ENCODE measurements at places on chromosomes 13 and 19.

DNA sequence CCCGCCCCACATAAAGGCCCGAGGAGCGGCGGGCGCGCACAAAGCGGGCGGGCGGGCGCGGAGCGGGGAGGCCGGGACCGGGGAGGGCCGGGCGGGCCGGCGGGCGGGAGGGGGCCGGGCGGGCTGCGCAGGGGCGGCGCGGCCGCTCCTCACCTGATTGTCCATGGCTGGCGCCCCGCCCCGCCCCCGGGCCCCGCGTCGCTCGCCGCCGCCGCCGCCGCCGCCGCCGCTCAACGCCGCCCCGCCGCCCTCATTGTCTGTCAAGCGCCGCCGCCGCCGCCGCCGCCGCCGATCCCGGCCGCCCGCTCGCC lies 200 bp downstream of the MLLT1 start:
- DNase-seq: no peak

DNA sequence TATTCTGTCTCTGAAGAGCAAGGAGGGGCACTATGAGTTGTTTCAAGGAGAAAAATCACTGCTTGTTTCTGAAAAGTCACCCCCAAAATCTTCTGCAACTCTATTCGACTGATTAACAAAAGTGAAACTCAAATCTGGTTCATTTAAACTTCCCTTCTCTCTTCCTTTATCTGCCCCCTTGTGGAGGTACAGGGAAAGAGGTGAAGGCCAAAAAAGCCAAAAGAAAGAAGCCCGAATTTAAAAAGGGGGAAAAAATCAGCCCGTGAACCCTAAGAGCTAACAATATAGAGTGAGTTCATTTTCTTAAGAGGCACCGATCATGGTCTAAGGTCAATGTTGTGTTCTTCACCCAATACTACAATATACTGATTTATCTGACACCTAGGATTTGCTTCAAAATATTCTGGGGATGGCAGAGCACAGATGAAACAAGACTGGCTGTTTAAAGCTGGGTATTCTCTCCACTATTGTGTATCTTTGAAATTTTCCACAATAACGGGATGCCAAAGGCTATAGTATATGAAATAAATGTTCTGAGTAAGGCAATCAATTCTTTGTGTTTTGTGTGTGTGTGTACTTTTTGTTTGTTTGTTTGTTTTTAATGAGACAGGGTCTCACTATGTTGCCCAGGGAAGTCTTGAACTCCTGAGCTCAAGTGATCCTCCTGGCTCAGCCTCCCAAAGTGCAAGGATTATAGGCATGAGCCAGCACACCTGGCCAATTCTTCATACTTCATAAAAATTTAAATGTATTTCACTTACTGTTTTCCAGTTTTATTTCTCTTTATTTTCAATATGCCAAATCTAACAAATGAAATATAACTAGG lies 55.0 kb upstream of the EEF1AKMT1 start:
- DNase-seq: peak; percentile 22

- DNase-seq: no peak
Observed at GRCh38 chr13:40164133-40164532, 502.3 kb downstream of the FOXO1 start.

GRCh38 chr19:13781547-13781946 lies 7.3 kb downstream of the C19orf53 start:
- DNase-seq: peak; percentile 59

- DNase-seq: no peak
Observed at GRCh38 chr19:17370026-17370587, 7.0 kb downstream of the PLVAP start.

DNA sequence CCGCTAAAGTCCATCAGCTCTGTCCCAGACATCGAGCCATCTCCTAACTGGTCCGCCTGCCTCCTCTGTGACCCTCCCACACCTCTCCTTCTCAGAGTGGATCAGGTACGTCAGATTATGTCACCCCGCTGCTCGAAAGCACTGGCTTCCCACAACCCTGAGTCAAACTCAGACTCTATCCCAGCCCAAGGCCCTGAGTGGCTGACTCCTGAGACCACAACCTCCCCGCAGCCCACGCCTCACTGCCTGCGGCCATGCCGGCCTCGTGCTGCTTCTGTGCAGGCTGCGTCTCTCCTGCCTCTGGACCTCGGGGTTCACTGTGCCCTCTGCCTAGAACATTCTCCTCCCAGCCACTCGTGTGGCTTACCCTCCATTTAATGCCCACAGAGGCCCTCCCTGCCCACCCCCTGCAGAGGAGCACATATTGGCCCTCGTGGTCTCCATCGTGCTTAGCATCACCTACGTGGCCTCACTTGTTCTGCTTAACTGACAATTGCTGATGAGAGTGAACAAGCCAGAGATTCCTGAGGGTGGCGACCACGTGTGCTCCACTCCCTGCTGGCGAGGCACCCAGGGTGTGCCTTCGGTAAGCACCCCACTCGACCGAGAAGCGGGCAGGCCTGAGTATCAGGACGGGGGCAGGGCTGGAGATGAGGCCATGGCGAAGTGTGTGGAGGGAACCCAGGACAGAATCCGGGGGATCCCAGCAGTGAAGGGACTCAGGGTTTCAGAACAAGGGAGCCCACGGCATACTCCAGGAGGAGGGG lies 13.5 kb upstream of the FKRP start:
- DNase-seq: no peak

GRCh38 chr19:616747-617526 lies 16.4 kb downstream of the POLRMT start:
- no peak for DNase-seq

GRCh38 chr19:13153569-13154240 lies 3.5 kb downstream of the IER2 start:
- no peak for DNase-seq

GRCh38 chr19:6229951-6230712 lies 49.6 kb downstream of the MLLT1 start:
- no peak for DNase-seq

GRCh38 chr13:46170687-46171086 lies 11.3 kb downstream of the LCP1 start:
- DNase-seq: no peak

- no peak for DNase-seq
Observed at GRCh38 chr19:19387108-19387507, 18.4 kb upstream of the GATAD2A start.

DNA sequence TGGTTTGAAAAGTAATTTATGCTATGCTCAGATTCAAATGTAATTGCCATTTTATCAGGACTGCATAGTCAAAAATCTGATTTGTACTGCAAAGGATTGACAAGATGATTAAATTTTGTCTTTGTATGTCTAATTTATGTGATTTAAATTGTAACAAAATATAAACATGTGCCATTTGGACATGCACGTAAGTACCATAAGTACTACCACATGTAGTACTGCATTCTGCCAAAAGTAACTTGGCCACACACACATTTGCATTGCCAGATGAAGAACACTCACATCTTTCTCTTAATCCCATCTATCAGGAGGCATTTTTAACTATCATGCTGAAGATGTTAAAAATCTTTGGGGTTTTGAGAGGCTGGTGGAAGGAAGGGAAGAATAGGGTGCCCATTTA lies 133.3 kb downstream of the KLF12 start:
- DNase-seq: no peak

GRCh38 chr13:42369071-42369797 lies 97.3 kb downstream of the AKAP11 start:
- no peak for DNase-seq

GRCh38 chr13:66264971-66265370 lies 965.2 kb downstream of the PCDH9 start:
- DNase-seq: no peak

DNA sequence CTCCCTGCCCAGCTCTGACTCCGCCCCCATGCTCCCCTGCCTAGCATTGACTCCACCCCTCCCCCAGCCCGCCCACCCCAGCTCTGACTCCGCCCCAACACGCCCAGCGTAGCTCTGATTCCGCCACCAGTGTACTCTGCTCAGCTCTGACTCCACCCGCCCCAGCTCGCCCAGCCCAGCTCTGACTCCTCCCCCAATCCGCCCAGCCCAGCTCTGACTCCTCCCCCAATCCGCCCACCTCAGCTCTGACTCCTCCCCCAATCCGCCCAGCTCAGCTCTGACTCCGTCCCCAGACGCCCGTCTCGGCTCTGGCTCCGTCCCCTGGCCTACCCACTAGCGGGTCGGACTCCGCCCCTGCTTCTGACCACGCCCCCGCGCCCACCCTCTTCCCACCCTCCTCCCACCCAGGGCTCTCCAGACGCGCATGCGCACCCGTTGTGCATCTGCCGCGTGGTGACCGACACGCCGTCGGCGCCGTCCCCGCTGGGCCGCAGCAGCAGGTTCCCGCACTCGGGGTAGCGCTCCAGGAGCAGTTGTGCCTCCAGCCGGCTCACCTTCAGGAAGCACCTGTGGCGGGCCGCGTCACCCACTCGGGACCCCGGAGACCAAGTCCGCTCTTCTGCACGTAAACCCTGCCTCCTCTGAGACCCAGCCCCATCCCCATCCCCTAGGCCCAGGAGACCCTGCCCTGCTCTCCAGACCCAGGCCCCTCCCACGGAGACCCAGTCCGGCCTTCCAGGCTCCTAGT lies 10.2 kb downstream of the STAP2 start:
- DNase-seq: peak; percentile 97

- DNase-seq: no peak
Observed at GRCh38 chr19:28940751-28941500, 272.0 kb downstream of the UQCRFS1 start.

DNA sequence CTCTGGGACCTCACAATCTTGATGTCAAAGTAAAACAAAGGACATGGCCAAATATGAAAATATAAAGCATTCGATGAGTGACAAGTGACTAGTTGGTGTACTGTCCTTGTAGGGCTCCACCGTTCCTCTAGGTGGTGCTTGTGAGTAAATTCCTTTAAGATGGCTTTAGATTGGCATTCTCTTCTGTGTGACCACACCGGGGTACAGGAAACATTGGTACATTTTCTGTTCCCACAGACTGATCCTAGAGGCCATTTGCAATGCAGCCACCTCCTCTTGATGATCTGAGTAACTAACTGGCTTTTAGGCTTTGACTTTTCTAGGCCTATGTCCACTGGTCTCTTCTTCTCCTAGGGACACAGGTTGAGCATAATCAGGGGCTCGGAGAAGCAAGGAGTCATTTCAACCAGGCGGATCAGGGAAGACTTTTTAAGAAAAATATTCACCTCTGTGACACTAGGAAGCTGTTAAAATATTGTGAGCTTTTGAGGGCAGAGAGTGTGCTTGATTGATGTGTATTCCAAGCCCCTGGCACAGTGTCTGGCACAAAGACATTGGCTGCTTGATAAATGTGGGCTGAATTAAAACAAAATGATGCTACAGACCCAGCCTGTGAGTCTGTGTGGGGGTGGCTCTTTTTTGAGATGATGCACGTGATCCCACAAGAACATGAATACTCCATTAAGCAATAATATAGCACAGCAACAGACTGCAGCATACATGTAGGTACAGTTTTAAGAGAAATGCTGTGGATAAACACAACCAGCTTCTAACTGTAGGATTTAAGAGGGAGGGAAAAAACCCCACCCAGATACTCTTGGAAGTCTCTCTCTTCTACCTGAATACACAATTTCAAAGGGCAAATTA lies 21.0 kb downstream of the EPSTI1 start:
- DNase-seq: peak; percentile 30

- DNase-seq: no peak
Observed at GRCh38 chr13:92640936-92641335, 585.7 kb upstream of the GPC6 start.

DNA sequence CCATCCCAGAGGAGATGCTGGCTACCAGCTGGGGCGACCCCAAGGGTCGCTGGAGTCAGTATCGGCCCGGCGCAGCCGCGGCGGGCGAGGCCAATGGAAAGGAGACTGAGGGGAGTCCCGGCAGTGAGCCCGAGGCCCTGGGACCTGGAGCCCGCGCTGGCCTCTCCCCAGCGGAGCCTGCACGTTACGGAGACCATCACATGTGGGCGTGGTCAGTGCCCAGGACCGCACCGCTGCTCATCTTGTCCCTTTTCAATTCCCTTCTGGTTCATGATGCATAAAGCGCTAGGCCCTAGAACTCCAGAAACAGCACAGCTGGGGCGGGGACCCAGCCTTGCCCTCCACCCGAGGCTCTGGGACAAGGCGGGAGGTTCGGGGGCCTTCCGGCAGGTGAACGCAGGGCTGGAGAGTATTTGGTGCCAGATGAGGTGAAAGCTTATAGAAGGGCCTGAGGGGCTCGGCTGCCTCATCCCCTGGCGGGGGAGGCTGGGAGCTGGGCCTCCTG lies 8.0 kb downstream of the C19orf25 start:
- no peak for DNase-seq

- DNase-seq: peak; percentile 39
Observed at GRCh38 chr13:113410472-113411201, 42.7 kb downstream of the ADPRHL1 start.

- no peak for DNase-seq
Observed at GRCh38 chr13:25064396-25064795, 31.5 kb upstream of the PABPC3 start.

DNA sequence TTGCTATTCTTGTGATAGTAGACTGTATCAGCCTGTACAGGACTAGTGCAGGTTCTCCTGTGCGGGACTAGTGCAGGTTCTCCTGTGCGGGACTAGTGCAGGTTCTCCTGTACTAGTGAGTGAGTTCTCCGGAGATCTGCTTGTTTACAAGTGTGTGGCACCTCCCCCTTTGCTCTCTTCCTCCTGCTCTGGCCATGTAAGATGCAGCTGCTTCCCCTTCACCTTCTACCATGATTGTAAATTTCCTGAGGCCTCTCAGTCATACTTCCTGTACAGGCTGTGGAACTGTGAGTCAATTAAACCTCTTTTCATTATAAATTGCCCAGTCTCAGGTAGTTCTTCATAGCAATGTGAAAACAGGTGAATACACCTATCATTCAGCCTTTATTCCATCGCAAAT lies 289.6 kb downstream of the TEX29 start:
- DNase-seq: no peak

DNA sequence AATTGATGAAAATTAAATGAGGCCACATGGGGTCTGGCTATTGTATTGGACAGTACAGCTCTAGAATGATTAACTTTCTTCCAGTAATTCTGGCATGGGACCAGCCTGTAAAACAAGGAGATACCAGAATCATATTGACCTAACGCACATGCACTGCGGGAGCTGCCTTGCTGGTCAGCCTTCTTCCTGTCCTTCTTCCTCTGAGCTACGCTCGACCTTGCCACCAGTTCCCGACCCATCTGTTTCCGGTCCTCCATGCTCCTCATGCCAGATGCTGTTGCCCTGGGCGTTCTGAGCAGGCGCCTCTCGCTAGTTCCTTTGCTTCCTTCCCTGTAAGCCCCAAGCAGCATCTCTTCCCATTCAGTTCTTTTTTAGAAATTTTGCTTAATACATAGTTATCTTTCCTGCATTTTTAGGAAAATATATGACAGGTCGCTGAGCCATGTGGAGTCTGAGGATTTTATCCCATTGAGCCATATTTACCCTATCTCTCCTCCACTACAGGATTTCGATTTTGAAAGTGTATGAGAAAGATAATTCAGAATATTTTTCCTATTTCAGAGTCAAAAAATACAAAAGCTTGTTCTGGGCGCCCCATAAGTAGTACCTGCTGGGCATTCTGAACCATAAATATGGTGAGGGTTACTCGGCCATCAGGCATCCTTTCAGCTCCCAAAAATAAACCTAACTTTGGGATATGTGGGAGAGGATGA lies 38.6 kb downstream of the TNFRSF19 start:
- peak; percentile 63 for DNase-seq
